Tibial artery (tissue), 4 donors: ENCODE measurements at places on chromosomes 12 and 14.

DNA sequence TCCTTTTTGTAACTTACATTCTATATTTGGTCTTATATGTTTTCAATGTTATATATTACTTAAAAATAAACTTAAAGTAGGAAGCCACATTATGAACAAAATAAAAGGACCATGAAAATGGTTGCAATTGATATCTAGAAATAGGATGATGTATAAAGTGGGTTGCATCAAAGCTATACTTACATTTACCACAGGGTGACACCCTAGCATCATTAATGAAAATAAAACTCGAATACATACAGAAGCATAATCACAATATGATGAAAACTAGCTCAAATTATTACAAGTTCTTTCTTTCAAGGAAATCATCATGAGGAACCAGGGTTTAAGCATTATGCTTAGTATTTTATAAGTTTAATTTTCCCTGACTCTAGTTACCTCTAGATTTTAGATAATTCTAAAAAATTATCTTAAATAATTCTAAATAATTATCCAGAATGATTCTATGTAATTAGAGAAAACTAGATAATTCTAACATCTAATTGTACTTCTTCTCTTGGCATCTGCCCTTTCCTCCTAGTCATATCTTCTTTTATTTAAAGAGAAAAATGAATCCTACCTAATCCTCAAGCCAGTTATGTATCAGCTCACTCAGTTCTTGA is 31.2 kb downstream of the TAS2R7 start:
- DNase-seq, result no peak

DNA sequence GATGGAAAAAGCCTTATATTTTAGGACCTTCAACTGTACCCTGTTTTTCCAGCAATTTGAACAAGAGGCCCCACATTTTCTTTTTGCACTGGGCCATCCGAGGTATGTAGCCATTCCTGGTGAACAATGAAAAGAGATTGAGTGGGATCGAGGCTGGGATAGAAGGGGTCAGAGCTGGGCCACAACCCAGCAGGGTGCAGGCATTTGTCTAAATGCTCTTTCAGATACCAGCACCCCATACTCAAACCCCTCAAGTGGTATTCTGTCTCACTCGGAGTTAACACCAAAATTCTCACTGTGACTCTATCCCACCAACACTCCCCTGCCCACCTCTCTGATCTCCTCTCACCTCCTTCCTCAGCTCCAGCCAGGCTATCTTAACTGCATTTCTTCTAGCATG is 26.8 kb downstream of the DUSP6 start:
- no peak for DNase-seq

DNA sequence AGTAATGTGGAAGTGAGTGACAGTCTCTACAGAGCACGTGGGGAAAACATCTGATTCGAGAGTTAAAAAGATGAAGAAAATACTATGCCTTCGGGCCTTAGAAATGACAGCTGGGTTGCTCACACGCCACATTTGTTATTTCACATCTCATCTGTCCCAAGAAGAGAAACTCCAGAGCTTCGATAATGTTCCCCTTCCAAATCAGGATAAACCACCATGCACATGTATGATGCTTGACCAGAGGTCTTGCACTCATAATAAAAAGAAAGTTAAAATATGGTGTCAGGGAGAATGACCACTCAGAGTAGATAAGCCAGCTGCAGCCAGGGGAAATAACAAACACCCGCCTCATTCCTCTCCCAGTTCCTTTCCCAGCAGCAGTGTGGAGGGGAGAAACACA is 34.6 kb downstream of the NIN start:
- DNase-seq, result no peak

DNA sequence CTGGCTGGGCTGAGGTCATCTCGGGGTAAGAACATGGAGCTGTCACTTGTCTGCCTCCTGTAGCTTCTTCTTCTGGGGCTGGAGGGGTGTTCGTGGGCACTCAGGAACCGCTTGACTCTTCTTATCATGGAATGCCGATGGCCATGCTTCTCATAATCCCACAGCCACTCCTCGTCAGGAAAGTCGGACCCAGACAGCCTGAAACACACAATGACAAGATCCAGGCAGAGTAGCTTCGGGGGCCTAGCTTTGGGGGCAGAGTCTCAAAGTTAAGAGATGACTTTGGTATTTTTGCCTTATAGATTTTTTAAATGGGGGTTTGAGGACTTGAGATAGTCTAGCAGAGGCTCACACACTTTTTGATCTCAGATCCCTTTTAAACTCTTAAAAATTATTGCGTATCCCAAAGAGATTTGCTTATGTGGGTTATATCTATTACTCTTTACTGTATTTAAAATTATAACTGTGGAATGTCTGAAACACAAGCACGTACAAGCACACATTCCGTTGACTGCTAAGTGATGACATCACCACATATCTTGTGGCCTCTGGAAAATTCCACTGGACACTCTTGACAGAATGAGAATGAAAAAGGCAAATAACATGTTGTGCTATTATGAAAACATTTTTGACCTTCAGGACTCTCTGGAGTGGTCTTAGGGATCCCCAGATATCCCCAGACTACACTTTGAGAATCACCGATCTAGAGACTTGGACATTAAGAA is 43.3 kb downstream of the BEST3 start:
- no peak for DNase-seq

GRCh38 chr14:34569750-34570149 is 30.2 kb upstream of the EAPP start:
- no peak for DNase-seq

DNA sequence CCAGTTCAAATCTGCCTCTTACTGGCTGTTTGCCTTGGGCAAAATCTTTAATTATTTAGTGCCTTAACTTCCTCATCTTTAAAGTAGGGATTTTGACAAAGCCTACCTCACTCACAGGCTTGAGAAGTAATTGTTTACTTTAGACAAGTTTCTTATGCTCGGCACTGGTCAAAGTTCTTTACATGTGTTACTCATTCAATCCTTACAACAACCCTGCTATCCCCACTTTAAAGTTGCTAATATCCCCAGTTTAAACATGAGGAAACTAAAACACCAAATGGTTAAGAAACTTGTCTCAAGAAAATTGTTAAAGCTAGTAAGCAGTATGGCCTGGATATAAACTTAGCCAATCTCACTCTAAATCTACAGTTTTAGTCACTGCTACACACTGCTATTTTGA is 204.0 kb upstream of the AVPR1A start:
- no peak for DNase-seq

DNA sequence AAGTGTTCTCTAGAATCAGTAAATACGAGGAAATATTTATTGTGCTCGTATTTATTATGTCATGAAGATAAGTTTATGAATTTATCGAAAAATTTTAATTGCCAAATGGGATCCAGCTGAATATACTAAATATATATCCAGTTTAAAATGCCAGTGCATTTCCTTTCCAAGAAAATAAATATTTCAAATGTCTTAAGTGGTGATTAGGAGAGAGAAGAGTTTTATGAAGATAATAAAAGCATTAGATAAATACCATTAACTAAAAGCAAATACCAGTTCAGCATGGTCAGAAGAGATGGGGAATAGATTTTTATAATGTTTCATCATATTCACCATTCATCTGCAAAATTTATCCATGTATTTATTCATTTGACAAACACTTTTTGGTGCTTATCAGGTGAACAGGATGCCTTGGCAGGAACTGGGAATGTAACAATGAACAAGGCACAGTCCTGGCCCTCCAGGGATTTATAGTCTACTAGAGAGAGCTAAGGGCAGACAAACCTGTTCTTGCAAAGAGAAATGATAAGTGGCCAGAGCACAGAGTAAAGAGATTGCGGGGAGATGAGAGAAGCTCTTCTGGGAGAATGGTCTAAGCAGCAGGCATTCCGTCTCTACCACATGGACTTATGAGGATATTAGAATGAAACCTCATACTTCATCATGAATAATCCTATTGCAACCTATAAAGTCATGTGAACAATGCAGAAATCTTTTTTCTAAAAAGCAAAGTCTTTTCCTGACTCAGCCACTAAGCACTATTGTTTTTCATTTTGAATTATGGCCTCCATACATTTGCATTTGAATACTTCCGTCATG is 143.7 kb upstream of the ABCD2 start:
- no peak for DNase-seq

DNA sequence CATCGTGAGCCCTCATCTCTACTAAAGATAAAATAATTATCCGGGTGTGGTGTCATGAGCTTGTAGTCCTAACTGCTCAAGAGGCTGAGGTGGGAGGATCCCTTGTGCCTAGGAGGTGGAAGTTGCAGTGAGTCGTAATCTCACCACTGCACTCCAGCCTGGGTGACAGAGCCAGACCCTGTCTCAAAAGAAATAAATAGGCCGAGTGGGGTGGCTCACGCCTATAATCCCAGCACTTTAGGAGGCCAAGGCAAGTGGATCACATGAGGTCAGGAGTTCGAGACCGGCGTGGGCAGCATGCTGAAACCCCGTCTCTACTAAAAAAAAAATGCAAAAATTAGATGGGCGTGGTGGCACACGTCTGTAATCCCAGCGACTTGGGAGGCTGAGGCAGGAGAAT is 70.9 kb downstream of the RESF1 start:
- DNase-seq, result no peak

DNA sequence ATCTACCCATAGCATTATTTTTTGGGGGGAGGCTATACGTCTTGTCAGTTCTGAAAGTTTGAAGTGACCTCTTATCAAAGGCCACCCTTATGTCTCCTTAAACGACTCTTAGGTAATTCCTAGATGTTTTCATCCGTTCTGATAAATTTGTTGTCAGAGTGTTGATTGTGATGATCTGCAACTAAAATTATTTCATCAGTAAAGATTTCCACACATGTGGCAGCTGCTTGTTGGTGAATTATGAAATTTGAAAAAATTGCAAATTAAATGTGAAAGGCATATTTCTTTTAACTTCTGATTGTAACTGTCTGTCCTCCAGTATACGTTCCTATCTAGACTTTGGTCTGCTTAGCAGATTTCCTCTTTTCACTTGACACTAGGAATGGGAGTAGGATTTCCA is 1.4 kb downstream of the ADIPOR2 start:
- no peak for DNase-seq

- DNase-seq, result no peak
Measured at GRCh38 chr12:22310275-22310674, 24.2 kb downstream of the ST8SIA1 start.

DNA sequence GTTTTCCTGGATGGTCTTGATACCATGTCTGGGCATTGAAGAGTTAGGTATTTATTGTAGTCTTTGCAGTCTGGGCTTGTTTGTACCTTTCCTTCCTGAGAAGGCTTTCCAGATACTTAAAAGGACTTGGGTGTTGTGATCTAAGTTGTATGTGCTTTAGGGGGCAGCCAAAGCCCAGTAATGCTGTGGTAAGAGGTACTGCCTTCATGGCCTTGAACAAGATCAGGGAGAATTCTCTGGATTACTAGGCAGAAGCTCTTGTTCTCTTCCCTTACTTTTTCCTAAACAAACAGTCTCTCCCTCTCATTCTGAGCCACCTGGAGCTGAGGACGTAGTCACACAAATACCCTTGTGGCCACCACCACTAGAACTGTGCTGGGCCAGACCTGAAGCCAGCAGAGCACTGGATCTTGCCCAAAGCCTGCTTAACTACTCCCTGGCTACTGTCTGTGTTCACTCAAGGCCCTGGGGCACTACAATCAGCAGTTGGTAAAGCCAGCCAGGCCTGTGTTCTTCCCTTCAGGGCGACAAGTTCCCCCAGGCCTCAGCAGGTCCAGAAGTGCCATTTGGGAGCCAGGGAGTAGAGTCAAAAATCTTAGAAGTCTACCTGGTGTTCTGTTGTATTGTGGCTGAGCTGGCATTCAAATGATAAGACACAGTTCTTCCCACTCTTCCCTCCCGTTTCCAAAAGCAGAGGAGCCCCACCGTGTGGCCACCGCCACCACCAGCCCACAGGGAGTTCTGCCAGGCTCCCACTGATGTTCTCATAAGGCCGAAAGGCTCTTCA is 11.4 kb downstream of the PRORP start:
- DNase-seq, result no peak

DNA sequence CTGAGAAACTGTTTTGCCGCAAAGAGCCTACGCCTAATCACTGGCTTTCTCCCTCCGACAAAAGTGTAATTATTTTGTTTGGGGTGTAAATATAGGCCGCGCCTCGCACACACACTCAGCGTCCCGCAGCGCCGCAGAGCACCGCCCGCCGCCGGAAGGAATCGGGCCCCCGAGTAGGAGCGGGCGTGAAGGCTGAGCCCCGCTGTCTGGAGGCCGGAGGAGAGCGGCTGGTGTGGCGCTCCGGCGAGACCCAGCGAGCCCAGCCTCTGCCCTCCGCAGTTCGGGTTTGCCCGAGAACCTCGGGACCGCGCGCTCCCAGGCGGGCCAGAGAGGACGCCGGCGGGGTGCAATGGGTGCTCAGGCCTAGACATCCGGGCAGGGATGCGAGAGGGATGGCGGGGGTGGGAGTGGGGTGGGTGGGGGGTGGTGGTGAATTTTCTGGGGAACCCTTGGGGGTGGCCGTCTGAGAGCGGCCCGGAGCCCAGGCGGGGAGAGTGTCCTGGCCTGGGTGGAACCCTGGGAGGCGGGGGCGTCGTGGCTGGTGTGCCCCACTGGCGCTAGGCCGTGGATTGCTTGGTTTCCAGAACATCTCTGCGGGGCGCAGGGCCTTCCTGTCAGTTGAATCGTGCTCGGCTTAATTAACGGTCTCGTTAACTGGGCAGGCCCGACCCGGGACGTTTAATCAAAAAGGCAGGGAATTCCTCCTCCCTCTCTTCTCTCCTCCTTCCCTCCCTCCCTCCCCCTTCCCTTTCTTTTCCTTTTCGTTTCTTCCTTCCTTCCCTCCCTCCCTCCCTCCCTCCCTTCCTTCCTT is 4.7 kb upstream of the LHX5 start:
- no peak for DNase-seq

GRCh38 chr12:10557329-10557728 is 51.6 kb downstream of the EIF2S3B start:
- DNase-seq, result no peak

DNA sequence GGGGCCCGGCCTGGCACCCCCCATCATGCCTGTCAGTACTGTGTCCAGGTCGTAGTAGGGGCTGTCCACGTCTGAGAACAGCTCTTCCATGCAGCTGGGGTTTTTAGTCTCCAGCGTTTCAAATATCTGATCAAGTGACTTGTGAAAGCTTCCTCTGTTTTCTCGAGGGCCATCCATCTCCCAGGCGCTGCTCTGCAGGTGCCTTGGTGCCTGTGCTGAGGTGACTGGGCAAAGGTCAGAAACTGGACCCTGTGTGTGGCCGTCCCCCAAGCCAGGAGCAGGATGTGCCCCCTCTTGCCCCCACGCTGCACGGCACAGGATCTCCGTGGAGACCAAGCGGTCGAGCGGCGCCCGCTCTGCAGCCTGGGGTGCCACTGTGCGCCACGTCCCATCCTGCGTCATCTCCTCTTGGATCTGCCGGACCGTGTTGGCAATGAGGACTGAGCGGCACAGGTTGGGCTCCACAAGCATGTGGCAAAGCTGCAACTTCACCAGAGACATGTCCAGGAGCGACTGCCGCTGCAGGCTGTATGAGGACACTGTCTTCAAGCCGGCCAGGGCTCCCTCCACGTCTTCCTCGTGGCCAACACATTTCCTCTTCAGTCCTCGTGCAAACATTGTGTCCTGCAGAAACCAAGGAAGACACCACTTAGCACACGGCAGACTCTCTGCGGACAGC is 9.4 kb downstream of the CDCA4 start:
- no peak for DNase-seq

- peak; percentile 30 for DNase-seq
Measured at GRCh38 chr12:81758421-81759189, 545 bp downstream of the PPFIA2 start.

- DNase-seq, result no peak
Measured at GRCh38 chr12:24127919-24128721, 178.7 kb upstream of the SOX5 start.
